ENCODE measurements at places on chromosomes 1 and 21.
A peak's percentile ranks its signal among the peaks of the same experiment; 100 is the strongest.

- no peak for DNase-seq
These were observed 37.0 kb downstream of the SERBP1 start for GRCh38 chr1:67393240-67393639.

DNA sequence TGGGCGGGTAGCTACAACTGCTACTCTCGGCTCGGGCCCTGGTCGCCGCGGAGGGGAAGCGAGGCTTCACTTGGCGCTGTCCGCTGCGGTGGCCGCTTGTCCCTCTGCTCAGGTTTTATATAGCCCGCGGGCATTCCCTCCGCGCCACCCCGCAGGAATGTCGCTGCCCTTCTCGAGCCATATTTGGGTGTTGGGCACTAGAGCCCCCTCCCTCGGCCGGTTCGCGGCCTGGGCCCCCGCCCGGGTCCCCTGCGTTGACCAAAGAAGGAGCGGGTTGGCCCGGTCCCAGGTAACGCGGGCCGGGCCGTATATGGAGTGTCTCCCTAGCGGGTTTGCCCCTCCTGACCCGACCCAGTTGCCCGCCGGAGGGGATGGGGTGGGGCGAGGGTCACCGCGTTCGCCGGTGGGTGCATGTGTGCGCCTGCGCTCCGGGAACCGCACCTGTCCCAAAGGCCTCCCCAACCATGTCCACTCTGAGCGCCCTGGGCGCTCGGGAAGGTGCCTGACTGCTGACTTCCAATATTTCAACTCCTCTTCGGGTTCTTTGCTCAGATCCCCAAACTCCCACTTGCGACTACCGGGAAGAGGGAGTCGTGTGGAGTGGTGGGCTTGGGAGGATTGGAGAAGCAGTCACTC, at the start of gene ACTA1:
Gene ACTA1, minus strand, starts transcription at position 90 of the 636 bp plus-strand sequence. CDS start 979 bp downstream, outside the sequence.
- no peak for DNase-seq

- DNase-seq = no peak
These were observed 11.9 kb downstream of the PKNOX1 start for GRCh38 chr21:42986125-42986783.

DNA sequence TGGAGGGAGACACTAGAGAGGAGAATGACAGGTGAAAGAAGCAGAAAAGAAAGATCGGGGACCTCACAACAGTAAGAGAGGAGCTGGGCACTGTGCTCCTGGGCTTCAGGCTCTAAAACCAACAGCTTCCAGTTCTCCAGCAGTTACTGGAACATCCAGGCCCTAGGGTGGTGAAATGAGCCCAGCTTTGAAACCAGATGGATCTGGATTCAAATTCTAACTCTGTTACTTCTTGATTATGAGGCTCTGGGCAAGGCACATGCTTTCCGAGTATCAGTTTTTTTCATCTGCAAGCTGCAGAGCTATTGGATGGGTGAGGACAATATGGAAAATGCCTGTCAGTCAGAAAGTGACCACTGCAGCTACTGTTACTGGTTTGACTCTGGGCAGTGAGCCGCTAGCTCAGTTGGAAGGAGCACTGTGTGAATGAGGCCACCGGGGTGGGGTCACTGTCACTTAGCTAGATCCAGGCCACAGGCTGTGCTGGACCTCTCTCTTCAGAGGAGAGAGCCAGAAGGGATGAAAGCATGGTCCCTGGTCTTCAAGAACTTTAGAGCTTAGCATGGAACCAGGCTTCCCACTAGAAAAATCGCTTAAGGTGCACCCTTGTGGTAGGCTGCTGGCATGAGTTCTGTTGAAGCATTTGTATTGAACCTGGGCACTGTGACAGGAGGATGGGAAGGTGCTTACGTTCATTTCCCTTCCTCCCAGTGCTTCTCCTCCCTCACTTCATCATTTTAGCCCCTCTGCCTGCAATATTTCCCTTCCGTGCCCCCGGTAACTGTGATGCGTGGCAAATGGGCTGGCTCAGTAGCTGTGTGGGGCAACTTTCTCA, 12.2 kb downstream of the PLEKHO1 start:
- no peak for DNase-seq

- no peak for DNase-seq
These were observed 194.8 kb downstream of the NFIA start for GRCh38 chr1:61277121-61277690.

GRCh38 chr1:14681182-14681581, 82.7 kb downstream of the KAZN start:
- no peak for DNase-seq

GRCh38 chr1:178921499-178921898, 50.6 kb upstream of the ANGPTL1 start:
- DNase-seq = no peak

GRCh38 chr1:37034121-37035013, at the start of gene GRIK3:
GRIK3 (minus strand) TSS chr1:37034515; CDS start chr1:37034108, 407 bp downstream.
- DNase-seq = no peak

DNA sequence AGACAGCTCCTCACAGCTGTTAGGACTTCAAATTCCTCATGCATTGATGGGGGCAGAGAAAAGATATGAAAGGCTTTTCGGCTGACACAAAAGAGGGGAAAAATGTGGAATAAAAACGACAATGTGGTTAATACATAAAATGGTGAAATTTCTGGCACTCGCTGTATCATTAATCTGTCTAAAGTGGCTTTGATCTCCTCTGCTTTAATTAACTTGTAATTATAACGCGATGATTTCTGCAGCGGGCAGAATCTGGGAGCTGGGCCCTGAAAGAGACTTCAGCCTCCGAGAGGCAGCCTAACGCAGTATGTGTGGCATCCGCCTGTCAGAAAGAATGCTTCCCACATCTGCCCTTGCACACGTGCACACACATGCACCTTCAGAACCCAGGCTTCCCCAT, 144.1 kb upstream of the IGSF21 start:
- DNase-seq = no peak

GRCh38 chr1:209884665-209885117, 53.3 kb upstream of the SYT14 start:
- DNase-seq = peak; percentile 99

GRCh38 chr1:148318123-148318903, 164.8 kb downstream of the PPIAL4G start:
- DNase-seq = no peak

DNA sequence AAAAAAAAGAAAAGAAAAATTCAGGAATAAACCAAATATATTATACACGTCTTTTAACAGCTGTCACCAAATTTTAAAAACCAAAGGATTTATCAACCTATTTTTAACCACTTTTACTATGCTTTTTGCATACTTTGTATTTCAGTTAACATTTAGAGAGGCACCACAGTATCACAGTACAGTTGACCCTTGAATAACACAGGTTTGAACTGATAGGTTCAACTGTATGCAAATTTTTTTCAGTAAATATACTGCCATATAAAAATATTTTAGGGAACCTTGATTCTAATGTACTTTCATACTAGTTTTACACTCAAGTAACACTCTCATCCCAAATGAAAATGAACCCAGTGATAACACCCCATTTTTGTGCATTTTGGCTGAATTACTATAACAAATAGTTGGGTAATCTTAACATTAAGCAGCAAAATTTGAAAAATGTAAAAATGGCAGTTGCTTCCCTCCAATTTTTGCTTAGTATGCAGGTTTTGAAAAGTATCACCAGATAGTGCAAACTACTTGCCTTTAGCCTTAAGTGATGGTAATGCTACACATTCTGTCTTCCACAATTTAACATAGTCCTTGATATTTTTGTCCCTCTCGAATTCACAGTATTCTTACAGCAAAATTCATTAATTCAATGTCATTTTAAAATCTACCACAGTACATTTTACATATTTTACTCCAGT, 10.8 kb upstream of the ADCY10 start:
- no peak for DNase-seq

- DNase-seq = no peak
These were observed 451.7 kb downstream of the MATN1 start for GRCh38 chr1:30271401-30272276.

DNA sequence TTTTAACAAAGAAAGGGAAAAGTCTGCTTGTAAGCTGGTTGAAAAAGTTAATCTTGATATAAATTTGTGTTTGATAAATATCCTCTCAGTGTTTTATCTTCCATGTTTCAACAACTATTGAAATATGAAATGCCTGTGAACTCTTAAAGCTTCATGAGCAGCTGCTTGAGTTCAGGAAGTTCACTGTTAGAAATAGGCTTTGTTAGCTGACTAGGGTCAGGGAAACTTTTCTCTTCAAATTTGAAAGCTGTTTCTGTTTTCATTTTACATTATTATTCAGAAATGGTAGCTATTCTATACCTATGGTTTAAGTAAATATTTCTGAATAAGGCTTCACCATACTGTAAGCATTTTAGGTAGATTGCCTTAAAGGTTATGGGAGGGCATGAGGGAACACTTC, 191.7 kb downstream of the HS2ST1 start:
- DNase-seq = no peak

DNA sequence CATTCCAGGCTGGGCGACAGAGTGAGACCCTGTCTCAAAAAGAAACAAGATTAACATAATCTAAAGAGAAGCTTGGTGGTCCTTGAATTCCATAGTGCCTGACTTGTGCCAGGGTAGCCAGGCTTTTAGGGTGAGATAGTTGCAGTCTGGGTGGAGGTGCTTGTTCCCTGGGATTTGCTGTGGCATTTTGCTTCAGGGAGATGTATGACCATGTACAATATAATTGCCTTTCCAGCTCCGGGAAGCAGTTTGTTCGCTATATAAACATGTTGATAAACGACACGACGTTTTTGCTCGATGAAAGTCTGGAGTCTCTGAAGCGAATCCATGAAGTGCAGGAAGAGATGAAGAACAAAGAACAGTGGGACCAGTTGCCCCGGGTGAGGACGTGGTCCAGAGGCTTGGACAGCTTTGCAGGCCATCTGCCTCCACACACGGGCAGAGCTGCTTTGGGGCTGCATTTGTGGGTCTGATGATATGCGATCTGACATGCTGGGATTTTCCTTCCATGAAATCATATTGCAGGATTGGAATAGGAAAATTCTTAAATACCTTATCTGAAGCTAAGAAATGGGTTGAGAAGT, 49.4 kb upstream of the KIF1B start:
- no peak for DNase-seq

- DNase-seq = no peak
These were observed 40.8 kb downstream of the CDCP2 start for GRCh38 chr1:54112027-54112426.

DNA sequence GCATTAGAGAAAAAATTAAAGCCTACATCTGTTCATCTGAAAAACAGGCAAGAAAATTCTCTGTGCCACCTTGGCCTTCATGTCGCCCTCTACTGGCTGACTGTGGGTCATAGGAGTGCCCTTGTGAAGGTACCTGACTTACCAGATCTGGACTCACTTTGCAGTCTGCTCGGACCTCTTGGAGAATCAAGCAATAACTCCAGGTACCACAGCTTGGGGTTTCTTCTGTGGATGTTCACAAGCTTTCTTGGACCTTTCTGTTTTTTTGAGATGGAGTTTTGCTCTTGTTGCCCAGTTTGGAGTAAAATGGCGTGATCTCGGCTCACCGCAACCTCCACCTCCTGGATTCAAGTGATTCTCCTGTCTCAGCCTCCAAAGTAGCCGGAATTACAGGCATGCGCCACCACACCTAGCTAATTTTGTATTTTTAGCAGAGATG, 2.4 kb upstream of the PRAMEF18 start:
- DNase-seq = no peak

DNA sequence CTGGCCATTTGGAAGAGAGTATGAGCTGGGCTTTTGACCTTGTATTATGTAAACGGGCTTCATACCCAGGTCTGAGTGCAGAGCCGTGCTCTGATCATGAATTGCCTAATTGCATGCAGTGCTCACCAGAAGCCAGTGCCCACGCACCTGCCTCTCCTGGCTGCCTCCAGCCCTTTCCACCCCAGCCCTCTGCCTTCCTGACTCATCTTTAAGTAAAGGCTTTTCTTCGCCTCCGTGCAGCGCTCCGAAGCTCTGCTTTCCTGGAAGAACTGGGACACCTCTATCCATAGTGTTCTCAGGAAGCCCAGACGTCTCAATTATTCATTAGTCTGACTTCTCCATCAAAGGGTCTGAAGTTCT, 413.7 kb downstream of the PTPRU start:
- no peak for DNase-seq

DNA sequence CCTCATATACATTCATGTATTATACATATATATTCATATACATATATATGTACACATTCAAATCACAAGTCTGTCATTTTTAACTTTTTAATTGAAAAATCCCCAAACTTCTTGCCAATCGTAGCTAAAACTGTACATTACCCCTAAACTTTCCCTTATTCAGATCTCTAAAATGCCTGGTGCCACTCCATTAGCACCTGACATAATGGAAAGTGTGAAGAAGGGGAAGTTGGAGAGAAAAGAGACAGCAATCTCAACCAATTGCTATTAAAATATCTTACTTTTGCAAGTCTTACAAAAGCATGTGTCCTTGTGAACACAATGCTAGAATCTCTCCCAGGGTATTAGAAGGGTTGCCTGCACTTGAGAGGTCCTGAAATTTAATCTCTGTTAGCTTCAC, 22.7 kb upstream of the PRKACB start:
- no peak for DNase-seq

DNA sequence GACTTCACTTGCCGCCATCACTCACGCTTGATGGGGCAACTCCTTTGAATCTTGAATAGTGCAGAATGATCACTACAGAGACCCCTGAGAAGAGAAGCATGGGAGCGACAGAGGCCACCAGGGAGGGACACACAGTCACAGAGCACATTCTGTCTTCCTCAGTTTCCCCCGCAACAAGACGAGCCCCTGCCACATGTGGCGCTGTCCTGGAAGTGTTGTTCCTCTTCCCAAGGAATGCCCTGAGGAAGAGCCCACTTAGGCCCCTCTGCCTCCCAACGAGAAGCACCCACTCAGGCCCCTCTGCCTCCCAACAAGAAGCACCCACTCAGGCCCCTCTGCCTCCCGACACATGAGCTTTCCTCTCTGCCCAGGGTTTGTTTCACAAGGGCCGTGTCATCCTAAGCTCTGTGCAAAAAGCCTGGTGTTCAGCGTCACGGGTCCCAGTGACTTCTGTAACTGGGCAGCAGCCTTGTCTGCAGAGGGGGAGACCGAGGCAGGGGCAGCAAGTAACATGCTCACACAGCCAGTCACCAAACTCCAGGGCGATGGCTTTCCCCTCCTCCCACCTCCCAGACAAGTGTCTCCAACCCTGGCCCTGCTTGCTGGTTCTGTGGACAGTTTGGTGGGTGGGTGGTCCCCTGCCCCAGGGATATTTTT, 19.8 kb downstream of the SLC37A1 start:
- no peak for DNase-seq

Measured in skeletal muscle cell (primary cell).